ENCODE measurements at places on chromosomes 1 and 21.

- no peak for DNase-seq
Observed at GRCh38 chr21:46437511-46437910, 21.2 kb upstream of the DIP2A start.

- DNase-seq = no peak
Observed at GRCh38 chr1:156667610-156667967, 9.6 kb downstream of the NES start.

GRCh38 chr1:201542309-201543035, 3.5 kb downstream of the NAV1 start:
- no peak for DNase-seq

- DNase-seq = no peak
Observed at GRCh38 chr1:68969441-68969840, 472.6 kb upstream of the DEPDC1 start.

DNA sequence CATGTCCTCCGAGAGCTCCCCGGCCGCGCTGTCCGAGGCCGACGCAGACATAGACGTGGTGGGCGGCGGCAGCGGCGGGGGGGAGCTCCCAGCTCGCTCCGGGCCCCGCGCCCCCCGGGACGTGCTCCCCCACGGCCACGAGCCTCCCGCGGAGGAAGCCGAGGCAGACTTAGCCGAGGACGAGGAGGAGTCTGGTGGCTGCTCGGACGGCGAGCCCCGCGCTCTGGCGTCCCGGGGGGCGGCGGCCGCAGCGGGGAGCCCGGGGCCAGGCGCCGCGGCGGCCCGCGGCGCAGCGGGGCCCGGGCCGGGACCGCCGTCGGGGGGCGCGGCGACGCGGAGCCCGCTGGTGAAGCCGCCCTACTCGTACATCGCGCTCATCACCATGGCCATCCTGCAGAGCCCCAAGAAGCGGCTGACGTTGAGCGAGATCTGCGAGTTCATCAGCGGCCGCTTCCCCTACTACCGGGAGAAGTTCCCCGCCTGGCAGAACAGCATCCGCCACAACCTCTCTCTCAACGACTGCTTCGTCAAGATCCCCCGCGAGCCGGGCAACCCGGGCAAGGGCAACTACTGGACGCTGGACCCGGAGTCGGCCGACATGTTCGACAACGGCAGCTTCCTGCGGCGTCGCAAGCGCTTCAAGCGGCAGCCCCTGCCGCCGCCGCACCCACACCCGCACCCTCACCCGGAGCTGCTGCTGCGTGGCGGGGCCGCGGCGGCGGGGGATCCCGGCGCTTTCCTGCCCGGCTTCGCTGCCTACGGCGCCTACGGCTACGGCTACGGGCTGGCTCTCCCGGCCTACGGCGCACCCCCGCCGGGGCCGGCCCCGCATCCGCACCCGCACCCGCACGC, 547 bp downstream of the FOXD2 start:
- DNase-seq = no peak

DNA sequence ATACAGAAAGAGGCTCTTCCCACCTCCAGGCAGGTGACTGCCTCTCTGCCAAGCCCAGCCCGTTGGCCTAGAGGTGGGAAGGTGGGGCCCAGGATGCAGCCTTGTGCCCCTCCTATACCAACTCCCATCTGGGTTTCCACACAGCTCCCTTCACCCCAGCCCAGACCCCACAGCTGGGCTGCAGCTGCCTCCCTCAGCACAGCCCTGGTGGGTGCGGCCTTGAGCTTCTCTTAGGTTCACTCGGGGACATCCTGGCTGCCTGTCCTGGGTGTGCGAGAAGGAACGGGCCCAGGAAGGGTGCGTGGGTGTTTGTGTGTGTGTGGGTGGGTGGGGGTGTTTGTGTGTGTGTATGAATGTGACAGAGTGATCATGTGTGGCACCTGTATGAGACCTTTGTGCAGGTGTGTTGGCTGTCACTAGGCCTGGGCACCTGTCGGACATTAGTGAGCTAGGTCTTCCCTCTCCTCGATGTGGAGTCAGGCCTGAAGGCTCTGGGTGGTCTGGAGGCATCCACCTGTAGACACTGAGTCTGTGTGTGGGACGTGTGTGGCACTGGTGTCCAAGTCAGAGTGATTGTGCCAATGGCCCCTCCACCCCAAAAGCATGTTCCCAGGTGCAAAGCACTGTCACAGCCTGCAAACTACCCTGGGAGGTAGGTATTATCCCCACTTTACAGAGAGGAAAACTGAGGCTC, 30.7 kb downstream of the FOXO6 start:
- DNase-seq = no peak

GRCh38 chr1:183323849-183324683, 94.1 kb downstream of the NMNAT2 start:
- DNase-seq = no peak

DNA sequence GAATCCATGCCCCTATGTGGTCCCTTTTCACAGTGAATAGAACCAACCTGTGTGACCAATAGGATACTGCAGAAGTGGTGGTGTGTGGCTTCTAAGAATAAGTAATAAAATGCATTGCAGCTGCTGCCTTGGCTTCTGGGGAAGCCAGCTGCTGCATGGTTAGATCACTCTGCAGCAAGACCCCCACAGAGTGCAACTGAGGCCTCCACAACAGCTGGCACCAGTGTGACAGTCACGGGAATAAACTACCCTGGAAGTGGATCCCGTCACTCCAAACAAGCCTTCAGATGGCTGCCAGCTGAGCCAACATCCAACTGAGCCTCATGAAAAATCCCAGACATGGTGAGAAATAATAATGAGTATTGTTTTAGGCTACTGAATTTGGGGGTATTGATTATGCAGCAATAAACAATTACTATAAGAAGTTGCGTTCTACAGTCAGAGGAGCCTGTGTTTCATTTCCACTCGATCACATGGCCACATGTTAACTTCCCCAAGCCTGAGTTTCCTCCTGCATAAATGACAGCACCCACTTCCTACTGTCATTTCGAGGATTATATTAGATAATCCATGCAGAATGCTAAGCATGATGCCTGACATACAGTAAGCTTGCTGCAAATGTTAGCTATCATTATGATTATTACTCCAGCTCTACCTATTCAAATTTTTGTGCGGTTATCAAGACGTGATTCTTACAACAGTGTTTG, 20.8 kb upstream of the COG2 start:
- DNase-seq = no peak

- no peak for DNase-seq
Observed at GRCh38 chr1:89043940-89044339, 21.1 kb downstream of the GBP1 start.

- DNase-seq = no peak
Observed at GRCh38 chr1:221648201-221648600, 93.7 kb downstream of the DUSP10 start.

- no peak for DNase-seq
Observed at GRCh38 chr1:17134724-17135123, 15.5 kb upstream of the PADI2 start.

DNA sequence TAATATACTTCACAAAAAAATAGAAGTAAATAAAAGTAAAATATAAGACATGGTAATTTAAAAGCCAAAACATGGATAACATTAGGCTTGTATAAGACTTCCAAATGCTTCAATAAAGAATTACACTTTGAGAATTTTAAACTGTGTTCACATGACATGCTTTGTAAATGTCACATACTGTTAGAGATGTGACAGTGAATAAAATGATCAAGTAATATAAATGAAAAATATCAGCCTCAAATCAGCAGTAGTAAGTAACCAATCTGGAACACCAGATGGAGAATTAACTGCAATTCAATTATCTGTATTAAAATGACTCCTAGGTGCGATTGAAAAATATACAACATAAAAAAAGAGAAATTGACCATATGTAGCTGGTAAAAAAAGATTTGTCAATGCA, 1260.8 kb downstream of the BRINP3 start:
- DNase-seq = no peak

GRCh38 chr1:23215751-23216449, 1.4 kb downstream of the HTR1D start:
- DNase-seq = no peak

DNA sequence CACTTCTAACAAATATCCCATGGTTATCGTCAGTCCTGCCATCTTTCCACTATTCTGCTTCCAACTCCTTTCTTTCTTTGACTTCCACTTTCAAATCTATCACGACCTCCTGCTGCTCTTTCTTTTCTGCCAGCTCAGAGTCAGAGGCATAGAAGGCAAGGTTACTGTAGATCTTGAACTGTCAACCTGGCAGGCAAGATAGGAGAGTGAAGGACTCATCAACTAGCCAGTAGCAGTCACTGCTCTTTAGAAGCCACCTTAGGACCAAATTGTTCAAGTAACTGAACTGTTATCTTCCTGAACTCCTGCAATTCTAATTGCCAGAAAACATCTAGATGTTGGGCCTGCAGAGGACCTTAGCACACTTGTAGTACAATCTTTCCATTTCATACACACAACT, 13.1 kb upstream of the FCER1A start:
- no peak for DNase-seq

DNA sequence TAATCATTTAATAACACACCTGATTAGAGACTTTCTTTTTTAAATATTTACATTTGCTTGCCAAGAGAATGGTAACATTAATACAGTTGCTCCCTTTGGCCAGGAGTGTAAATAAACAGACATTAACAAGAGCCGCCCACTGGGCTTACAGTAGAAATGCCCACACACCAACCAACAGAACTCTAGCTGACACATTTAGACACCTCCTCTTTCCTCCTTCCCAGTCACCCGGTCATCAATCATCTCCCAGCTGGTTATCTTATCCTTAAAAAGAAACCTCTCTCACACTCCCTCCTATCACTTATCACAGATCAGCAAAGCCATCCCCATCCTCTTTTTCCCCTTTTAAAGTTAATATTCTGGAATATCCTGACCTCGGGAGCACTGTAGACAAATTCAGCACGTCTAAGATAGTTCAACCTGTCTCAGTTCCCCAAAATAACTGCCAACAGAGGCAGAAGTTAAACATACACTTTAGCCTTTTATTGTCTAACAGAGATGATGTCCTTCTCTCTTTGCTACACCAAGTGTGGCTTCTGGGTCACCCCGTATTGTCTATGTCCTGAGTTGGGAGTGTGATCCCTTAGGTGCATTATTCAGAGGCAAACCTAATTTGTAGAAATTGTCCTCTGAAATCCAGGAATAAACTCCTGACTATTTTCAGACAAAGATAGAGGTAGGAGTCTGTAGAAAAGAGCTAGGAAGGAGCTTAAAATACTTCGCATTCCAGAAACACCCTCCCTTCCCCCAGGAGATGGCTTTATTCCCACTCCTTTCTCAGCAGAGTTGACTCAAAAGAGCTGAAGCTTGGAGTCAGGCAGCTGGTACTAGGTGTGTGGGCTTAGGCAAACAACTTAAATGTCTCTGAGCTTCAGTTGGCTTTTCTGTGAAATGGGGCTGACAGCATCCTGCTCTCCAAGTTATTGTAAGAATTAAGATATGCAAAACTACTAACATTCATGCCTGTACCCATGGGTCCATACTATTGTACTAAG, 8.8 kb downstream of the MYCL start:
- DNase-seq = peak; percentile 90

DNA sequence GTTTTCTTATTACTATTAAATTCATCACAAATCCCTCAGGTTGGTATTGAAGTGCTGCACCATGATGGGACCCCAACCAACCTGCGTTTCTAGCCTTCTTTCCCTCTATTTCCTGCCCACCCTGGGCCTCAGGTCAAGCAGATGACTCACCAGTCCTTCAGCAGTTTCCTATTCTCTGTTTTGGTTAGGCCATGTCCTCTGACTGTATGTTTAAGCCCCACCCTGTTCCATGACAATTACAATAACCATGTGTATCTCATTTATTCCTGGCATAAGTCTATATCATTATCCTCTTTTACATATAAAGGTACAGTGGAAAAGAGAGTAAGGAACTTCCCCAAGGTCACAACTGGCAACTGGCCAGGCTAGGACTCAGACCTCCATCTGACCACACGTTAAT, 5.3 kb upstream of the FAM78B start:
- no peak for DNase-seq

- DNase-seq = no peak
Observed at GRCh38 chr1:17248781-17249180, at the start of gene PADI3. Gene PADI3 (plus strand): TSS chr1:17249098. CDS start chr1:17249138, 40 bp downstream.

GRCh38 chr1:15640667-15641066, 23.4 kb downstream of the DDI2 start:
- DNase-seq = no peak

GRCh38 chr1:161119092-161119903, 1.4 kb downstream of the NIT1 start:
- DNase-seq = no peak

- no peak for DNase-seq
Observed at GRCh38 chr1:6753320-6754140, 31.7 kb upstream of the CAMTA1 start.

GRCh38 chr21:44900559-44901251, 20.0 kb downstream of the ITGB2 start:
- DNase-seq = no peak

DNA sequence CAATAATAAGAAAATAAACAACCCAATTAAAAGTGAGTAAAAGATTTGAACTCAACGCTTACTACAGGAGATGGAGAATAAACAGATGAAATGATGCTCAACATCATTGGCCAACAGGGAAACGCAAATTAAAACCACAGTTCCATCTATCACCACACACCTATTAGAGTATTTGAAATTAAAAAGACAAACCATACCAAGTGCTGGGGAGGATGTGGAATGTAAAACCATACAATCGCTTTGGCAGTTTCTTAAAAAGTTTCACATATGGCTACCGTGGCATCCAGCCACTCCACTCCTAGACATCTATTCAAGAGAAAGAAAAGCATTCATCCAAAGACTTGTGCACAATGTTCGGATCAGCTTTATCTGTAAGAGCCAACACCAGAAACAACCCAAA, 1.3 kb upstream of the LRRC3 start:
- no peak for DNase-seq

GRCh38 chr1:205570796-205571537, 60.8 kb downstream of the ELK4 start:
- no peak for DNase-seq

GRCh38 chr21:45381865-45382696, 22.9 kb upstream of the COL18A1 start:
- no peak for DNase-seq

DNA sequence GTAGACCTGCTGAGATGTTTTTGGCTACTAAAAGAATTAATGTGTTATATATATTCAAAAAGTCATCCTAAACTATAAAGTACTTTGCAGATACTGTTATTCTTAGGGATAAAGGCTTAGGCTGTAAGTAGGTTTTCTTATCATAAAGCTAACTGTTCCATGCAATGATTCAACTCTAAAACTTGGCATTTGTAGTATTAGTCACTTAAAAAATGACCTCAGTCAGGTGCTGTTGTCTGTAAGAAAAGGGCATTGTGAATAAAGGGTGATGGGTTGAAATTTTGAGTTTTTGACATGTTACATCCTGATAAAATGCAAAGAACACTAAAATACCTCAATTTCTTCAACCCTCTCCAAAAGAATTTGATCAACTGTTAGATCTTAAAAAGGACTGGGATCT, 32.9 kb downstream of the ADCY10 start:
- DNase-seq = no peak
